ENCODE measurements at places on chromosomes 5 and 9.

- DNase-seq: no peak
Measured at GRCh38 chr9:137368431-137369035, 54.4 kb downstream of the EXD3 start.

DNA sequence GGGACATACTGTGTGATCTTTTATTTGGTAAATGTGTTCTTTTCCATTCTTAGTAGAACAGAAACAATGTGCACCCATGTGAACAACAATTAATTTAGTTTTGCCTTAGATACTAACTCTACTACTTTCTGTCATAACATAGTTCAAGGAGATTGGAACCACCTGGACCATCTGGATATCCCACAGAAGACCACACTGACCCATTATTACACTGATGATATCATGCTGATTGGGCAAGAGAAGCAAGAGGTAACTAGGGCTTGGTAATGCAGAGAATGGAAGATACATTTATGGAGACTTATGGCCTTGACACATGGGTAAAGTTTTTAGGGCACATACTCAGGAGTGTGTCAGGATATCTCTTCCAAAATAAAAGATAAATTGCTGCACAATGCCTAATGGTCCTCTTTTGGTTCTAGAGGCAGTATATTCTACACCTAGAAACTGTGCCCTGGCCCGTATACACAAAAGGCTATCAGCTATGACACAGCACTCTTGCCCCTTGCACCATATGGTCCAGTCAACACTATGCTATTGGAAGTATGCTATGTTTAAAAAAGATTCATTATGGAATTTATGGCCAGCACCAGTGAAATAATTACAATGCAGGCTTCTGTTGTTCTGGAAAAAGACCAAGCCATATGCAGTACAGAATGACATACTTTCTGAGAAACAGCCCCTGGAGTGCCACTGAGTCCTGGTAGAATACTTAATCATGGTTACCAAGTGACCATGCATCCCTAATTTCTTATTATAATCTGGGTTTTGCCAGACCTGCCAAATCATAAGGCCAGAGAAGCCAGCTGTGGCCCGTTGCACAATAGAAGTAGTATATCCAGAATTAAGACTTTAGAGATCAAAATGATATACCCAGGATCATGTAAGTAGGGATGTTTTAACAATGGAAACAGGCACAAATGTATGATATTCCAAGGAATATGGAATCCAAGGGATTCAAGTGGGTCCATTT lies 41.6 kb upstream of the MROH2B start:
- no peak for DNase-seq

- DNase-seq: no peak
Measured at GRCh38 chr5:57398413-57399093, 84.1 kb downstream of the ACTBL2 start.

DNA sequence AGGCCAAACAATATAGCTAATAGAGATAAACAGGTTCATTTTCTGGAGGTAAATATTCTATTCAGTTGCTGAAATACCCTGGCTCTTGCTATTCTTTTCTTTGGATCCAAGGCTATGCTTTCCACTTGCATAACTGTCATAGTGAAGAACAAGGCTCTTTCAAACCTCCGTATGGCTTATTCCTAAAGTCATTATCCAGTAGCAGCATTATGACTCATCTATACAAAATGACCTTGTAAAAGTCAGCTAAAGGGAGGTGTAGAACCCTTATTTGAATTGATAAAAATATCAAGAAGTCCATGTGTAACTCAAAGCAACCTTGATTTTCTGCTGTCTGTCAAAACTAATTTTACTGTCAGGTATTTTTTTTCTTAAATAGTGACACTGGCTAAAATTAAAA lies 447.8 kb downstream of the PLK2 start:
- DNase-seq: peak; percentile 36

GRCh38 chr5:54832045-54832444 lies 153.3 kb downstream of the ESM1 start:
- DNase-seq: no peak

DNA sequence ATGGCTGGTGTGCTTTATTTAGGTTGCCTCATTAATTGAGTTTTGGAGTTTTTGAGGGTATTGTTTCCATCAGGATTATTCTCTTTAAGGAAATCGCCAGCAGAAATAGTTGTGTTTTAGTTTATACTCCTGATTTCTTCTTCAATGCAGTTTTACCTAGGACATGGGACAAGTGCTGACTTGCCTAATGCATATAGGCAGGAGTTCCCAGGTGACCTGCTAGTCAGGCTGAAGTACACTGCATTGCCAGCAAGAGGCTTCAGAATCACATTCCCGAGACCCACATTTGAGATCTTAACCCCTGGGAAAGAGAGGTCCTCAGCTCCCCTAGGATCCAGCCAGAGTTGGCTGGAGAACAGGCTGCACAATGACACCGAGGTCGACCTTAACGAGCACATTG lies 1.5 kb upstream of the OR1N2 start:
- DNase-seq: no peak

DNA sequence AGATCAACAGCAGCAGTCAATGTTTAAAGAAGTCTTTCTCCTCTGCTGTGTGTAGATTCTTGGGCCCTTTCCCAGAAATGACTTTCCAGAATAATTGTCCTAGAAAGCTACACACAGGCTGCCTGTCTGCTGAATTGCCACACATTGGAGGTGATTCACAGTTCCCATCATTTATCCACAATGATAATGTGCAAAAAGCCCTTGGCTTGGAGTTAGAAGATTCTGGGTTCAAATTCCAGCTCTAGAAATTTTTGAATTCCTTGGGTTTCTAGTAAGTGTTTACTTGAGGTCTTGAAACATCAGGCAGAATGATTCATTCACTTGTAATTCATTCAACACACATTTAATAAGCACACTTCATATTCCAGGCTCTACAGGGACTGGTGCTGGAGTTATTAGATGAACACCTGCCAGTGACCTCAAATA lies 28.6 kb upstream of the EPB41L4B start:
- DNase-seq: peak; percentile 82

DNA sequence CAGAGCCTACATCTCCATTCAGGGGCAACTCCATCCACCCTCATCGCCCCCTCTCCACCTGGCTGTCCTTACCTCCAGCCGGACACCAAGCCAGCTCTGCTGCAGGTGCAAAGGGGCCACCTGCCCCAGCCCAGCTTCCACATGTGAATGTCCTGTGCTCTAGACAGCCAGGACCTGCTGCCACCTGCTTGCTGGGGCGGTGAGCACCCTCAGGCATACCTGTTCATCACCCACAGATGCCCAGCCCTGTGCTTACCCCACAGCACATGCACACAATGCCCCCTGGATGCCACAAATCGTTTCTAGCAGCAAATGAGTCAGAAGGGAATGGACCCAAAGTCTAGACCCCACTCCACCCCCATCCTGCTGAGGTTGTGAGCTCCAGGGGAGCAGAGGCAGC lies 13.3 kb upstream of the NKD2 start:
- DNase-seq: no peak

- peak; percentile 80 for DNase-seq
Measured at GRCh38 chr5:65927503-65928321, 1.3 kb downstream of the ERBIN start.

GRCh38 chr5:10635257-10635866 lies 71.5 kb downstream of the ANKRD33B start:
- DNase-seq: no peak

DNA sequence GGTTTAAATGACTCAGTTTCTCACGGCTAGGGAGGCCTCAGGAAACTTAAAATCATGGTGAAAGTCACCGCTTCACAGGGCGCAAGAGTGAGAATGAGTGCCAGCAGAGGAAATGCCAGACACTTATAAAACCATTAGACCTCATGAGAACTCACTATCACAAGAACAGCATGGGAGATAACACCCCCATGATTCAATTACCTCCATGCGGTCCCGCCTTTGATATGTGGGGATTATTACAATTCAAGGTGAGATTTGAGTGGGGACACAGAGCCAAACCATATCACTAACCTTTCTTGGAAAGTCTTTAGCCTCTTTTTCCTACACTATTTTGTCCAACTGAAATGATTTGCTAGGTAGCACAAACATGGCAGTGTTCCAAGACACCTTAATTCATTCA lies 533.9 kb upstream of the NUDT12 start:
- DNase-seq: no peak

GRCh38 chr5:61767231-61768080 lies 435.4 kb downstream of the ZSWIM6 start:
- no peak for DNase-seq

Data from pons (tissue), 1 donor.